Activated CD4-positive, alpha-beta memory T cell treated with anti-CD3 and anti-CD28 coated beads, Interleukin-2, amount 10 ng/mL, durations not matched to agents 7 days and 5 days (primary cell): ENCODE measurements at places on chromosomes 16 and 17.

DNA sequence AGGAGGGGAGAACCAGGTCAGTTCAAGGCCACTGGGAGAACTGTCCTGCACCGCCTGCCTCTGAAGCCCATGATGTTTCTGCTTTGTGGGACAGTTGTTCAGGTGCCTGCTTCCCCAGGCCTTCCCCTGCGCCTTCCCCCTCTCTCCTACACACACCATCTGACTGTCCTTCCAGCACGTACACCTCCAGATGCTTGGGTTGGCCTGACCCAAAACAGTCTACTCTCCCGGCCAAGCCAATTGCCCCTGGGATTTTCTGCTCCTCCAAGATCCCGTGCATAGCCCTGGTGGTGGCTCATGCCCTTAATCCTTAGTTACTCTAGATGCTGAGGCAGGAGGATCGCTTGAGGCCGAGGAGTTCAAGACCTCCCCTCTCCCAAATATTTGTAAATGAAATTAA is 684 bp upstream of the RSAD1 start:
- H3K27ac ChIP-seq: peak overlapping the region; percentile 47
- no peak for DNase-seq
- peaks cover 3% of the 10 kb centered on the region for H3K27me3 ChIP-seq
- peaks cover 25% of the 10 kb centered on the region for H3K4me1 ChIP-seq
- H3K36me3 ChIP-seq: peaks cover 4% of the 10 kb centered on the region
- peak overlapping the region; percentile 82 for H3K4me3 ChIP-seq

GRCh38 chr16:84279881-84280280 is 14.8 kb upstream of the WFDC1 start:
- no peaks in the 10 kb centered on the region for H3K4me1 ChIP-seq
- H3K36me3 ChIP-seq: no peaks in the 10 kb centered on the region
- no peak overlapping the region for H3K4me3 ChIP-seq

DNA sequence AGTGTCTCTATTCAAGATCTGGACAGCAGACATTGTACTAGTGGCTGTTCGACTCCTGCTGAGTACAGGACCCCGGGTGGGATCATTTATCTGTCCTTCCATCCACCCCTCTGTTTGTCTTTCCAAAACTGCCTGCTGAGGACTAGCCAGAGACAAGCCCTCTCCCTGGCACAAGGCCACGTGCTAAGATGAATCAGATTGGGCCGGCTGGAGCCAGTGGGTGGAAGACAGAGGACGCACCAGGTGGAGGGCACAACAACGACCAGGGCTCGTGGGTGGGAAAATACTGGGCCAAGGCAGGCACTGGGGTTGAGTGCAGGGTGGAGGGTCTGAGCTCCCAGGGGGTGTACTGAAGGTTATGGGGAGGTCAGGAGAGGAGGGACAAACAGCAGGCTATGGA is 1.4 kb upstream of the CA7 start:
- H3K4me3 ChIP-seq: no peak overlapping the region
- H3K27ac ChIP-seq: no peak overlapping the region
- H3K4me1 ChIP-seq: peaks cover 13% of the 10 kb centered on the region
- no peaks in the 10 kb centered on the region for H3K36me3 ChIP-seq

DNA sequence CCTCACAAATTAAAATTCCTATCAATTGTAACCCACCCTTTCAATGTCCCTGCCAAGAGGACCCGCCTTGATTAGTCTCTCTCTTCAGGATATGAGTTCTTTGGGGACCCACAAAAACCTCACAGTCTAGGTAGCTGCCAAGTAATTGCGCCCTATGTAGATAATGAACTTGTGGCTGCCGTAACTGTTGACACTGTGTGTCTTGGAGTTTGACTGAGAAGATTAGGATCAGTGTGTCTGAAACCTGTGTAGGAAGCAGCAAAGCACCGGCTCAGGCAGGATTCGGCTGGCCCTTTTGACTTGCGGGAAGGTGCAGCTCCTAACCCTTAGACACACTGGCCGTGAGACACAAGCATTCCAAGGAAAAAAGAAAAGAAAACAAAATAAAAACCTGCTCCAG is 17.8 kb upstream of the SLC6A4 start:
- no peak overlapping the region for H3K4me3 ChIP-seq
- no peak for DNase-seq
- peaks cover 6% of the 10 kb centered on the region for H3K4me1 ChIP-seq

GRCh38 chr16:31420037-31420436 is 8.1 kb downstream of the COX6A2 start:
- H3K4me3 ChIP-seq: no peak overlapping the region
- H3K27ac ChIP-seq: peak overlapping the region; percentile 55
- peaks cover 10% of the 10 kb centered on the region for H3K36me3 ChIP-seq
- H3K4me1 ChIP-seq: peaks cover 69% of the 10 kb centered on the region

- no peaks in the 10 kb centered on the region for H3K36me3 ChIP-seq
- no peak for DNase-seq
- H3K4me3 ChIP-seq: no peak overlapping the region
- H3K27ac ChIP-seq: no peak overlapping the region
- H3K4me1 ChIP-seq: no peaks in the 10 kb centered on the region
- no peaks in the 10 kb centered on the region for H3K27me3 ChIP-seq
These were observed 406.5 kb upstream of the CDH5 start for GRCh38 chr16:65959983-65960382.

DNA sequence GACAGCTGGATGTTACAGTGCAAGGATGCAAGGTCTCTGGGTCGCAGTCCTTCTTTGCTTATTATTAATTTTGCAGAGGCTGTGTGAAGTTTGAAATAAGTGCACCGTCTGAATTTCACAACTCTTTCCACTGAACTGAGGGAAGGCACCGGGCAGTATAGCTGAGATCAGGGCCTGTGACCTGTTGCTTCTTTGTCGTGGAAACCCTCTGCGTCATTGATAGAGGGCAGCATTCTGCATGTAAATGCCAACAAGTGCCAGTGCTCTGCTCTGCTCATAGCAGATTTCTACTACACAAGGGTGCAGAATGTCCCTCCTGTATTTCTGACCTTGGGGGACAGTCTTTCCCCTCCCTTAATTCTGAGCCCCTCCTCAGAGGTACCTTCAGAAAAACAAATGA is 26.0 kb downstream of the CD300LF start:
- peaks cover 29% of the 10 kb centered on the region for H3K27me3 ChIP-seq
- no peak for DNase-seq
- no peaks in the 10 kb centered on the region for H3K36me3 ChIP-seq
- no peak overlapping the region for H3K4me3 ChIP-seq
- H3K4me1 ChIP-seq: peaks cover 28% of the 10 kb centered on the region
- no peak overlapping the region for H3K27ac ChIP-seq

GRCh38 chr16:11354733-11355574 is 9.7 kb downstream of the RMI2 start:
- H3K4me3 ChIP-seq: peak overlapping the region; percentile 9
- DNase-seq: peak; percentile 85
- H3K36me3 ChIP-seq: peaks cover 31% of the 10 kb centered on the region
- H3K27me3 ChIP-seq: peaks cover 45% of the 10 kb centered on the region
- peak overlapping the region; percentile 83 for H3K27ac ChIP-seq

GRCh38 chr16:57868913-57869520 is 66.7 kb upstream of the KIFC3 start:
- no peak overlapping the region for H3K27ac ChIP-seq
- H3K4me1 ChIP-seq: peaks cover 7% of the 10 kb centered on the region
- no peak overlapping the region for H3K4me3 ChIP-seq
- peaks cover 14% of the 10 kb centered on the region for H3K27me3 ChIP-seq
- DNase-seq: no peak
- no peaks in the 10 kb centered on the region for H3K36me3 ChIP-seq

DNA sequence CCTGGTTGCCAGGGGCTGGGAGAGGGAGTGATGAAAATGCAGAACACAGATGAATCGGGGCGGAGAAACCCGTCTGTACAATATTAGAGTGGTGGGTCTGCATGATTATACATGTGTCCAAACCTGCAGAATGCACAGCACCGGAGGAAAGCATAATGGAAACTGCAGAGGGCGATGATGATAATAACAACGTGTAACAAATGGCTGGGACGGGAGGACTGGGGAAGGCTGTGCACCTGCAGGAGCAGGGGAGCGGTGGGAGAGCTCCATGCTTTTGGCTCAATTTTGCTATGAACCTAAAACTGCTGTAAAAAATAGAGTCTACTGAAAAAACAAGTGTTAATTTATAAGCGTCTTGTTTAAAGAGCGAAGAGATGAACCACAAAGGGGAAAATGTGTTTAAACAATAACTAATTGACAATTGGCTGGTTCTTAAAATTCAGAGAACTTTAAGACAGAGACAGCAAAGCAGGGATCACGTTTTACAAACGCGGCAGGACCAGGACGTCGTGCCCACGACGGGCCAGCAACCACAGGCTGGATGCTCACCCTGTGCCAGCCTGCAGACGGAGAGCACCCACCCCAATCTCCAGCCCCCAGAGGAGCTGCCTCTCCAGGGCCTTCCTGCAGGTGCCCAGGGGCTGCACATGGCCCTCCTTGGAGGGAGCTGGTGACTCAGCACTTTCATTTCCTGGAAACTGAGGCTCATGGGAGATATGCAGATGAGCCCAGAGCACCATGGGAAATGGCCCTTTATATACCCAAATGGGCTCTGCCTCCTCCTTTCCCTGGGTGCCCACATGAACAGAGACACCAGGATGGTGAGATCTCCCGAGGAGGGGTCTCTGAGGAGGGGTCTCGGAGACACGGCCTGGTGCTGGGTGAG is at the start of gene TEX19:
TEX19 (plus strand) TSS at position 783 of the 886 bp plus-strand sequence. CDS start 2,904 bp downstream, outside the sequence.
- no peak for DNase-seq
- peaks cover 14% of the 10 kb centered on the region for H3K27me3 ChIP-seq
- no peak within 1 kb of the TSS for H3K4me3 ChIP-seq
- H3K4me1 ChIP-seq: peaks cover 8% of the 10 kb centered on the region

- H3K4me3 ChIP-seq: peak overlapping the region; percentile 74
- H3K27me3 ChIP-seq: no peaks in the 10 kb centered on the region
- peak overlapping the region; percentile 94 for H3K27ac ChIP-seq
- H3K36me3 ChIP-seq: peaks cover 42% of the 10 kb centered on the region
These were observed 583 bp upstream of the CYLD start for GRCh38 chr16:50741225-50741780.

DNA sequence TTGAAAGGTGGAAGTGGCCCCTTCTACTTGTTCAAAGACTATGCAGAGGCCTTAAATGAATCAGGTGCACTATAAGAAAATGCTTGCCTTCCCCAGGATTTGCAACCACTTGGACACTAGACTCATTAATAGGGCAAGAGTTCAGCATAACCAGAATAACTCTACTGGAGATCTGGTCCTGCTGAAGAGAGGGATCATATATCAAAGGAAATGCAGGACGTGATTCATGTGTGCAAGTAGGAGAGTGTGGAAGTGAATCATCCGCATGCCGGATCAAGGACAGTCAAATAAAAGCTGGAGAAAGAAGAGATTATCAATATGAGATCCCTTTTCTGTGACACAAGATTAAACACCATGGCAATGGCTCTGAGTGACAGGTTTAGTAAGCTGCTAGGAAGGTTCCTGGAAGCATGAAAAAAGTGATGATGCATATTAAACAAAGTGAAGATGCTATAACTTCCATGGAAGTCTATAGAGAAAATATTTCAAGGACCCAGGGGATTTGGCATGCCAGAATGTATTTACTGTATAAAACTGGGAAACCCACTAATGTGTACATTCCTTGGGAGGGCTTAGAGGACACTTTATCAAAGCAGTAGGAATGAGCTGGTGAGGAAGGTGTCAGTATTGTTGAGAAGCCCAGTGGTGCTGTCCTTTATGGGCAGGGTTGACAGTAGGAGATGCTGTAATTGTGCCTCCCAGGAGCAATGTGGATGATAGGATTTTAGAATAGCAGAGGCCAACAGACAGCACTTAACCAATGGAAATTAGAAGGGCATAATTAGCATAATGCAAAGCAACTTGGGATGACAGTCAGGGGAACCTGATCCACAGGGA is 133.1 kb downstream of the ABCA8 start:
- no peak overlapping the region for H3K4me3 ChIP-seq
- H3K4me1 ChIP-seq: no peaks in the 10 kb centered on the region
- DNase-seq: no peak
- H3K27ac ChIP-seq: no peak overlapping the region
- H3K27me3 ChIP-seq: no peaks in the 10 kb centered on the region

GRCh38 chr17:9205520-9206409 is 184.5 kb downstream of the NTN1 start:
- H3K27me3 ChIP-seq: no peaks in the 10 kb centered on the region
- H3K4me3 ChIP-seq: no peak overlapping the region
- DNase-seq: no peak
- no peaks in the 10 kb centered on the region for H3K36me3 ChIP-seq

- H3K36me3 ChIP-seq: no peaks in the 10 kb centered on the region
- H3K27ac ChIP-seq: no peak overlapping the region
- no peak overlapping the region for H3K4me3 ChIP-seq
- no peak for DNase-seq
- no peaks in the 10 kb centered on the region for H3K27me3 ChIP-seq
These were observed 185.4 kb upstream of the ZFHX3 start for GRCh38 chr16:73233329-73233765.

GRCh38 chr17:72240333-72240732 is 119.5 kb downstream of the SOX9 start:
- H3K27ac ChIP-seq: no peak overlapping the region
- no peak overlapping the region for H3K4me3 ChIP-seq
- no peaks in the 10 kb centered on the region for H3K36me3 ChIP-seq
- H3K4me1 ChIP-seq: no peaks in the 10 kb centered on the region
- no peaks in the 10 kb centered on the region for H3K27me3 ChIP-seq

DNA sequence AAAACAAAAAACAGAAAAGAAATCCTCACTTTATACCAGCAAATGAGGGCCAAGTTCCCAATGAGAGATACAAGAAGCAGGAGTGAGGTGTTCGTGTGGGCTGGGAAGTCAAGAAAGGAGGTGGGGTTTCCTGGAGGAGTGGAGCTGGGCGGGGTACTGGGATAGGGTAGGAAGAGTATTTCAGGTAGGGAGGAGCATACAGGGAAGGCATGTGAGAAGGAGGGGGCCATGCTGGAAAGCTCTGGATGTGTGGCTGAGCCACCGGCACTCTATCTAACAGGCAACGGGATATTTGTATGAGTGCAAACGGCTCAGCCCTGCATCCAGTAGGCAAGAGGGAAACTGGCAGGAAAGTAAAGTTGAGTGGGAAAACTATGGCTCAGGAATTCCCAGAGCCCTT is 4.2 kb downstream of the OR3A2 start:
- H3K4me3 ChIP-seq: no peak overlapping the region
- peaks cover 8% of the 10 kb centered on the region for H3K4me1 ChIP-seq
- no peaks in the 10 kb centered on the region for H3K36me3 ChIP-seq

- no peak overlapping the region for H3K27ac ChIP-seq
- peaks cover 12% of the 10 kb centered on the region for H3K27me3 ChIP-seq
- no peaks in the 10 kb centered on the region for H3K4me1 ChIP-seq
- H3K4me3 ChIP-seq: no peak overlapping the region
- DNase-seq: no peak
These were observed 26.1 kb downstream of the CD300LG start for GRCh38 chr17:43873091-43873490.

DNA sequence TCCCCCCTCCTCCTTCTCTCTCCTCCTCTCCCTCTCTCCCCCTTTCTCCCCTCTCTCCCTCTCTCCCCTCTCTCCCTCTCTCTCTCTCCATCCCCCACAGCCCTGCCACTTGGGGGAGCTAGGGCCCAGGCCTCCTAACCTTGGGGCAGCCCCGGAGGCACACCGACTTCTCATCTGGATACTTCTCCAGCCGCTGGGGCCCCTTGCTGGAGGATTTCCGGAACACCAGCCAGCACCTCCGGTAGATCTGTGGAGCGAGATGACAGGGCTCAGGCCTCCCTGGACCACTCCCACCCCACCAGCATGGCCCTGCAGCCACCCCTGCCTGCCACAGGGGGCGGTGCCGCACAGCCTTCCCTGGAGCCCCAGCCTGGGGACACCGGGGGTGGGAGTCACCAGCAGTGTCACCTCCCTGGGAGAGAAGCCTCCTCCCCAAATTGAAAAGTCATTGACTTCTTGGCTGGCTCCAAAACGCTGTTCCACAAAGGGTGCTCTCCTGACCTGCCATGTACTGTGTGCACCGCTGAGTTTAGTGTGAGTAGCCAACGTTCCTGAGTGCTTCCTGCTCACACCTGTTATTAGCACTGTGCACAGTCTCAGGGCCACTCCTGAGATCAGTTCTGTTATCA is 10.5 kb downstream of the DOK4 start:
- peak; percentile 86 for DNase-seq
- H3K4me1 ChIP-seq: peaks cover 18% of the 10 kb centered on the region
- H3K27me3 ChIP-seq: no peaks in the 10 kb centered on the region
- no peak overlapping the region for H3K4me3 ChIP-seq
- peaks cover 12% of the 10 kb centered on the region for H3K36me3 ChIP-seq
